ENCODE measurements at places on chromosomes 7 and 10.

GRCh38 chr10:63886281-63887022, 365.3 kb downstream of the REEP3 start:
- no peak for DNase-seq

- DNase-seq = no peak
Measured at GRCh38 chr10:112308125-112308502, 24.9 kb downstream of the TECTB start.

DNA sequence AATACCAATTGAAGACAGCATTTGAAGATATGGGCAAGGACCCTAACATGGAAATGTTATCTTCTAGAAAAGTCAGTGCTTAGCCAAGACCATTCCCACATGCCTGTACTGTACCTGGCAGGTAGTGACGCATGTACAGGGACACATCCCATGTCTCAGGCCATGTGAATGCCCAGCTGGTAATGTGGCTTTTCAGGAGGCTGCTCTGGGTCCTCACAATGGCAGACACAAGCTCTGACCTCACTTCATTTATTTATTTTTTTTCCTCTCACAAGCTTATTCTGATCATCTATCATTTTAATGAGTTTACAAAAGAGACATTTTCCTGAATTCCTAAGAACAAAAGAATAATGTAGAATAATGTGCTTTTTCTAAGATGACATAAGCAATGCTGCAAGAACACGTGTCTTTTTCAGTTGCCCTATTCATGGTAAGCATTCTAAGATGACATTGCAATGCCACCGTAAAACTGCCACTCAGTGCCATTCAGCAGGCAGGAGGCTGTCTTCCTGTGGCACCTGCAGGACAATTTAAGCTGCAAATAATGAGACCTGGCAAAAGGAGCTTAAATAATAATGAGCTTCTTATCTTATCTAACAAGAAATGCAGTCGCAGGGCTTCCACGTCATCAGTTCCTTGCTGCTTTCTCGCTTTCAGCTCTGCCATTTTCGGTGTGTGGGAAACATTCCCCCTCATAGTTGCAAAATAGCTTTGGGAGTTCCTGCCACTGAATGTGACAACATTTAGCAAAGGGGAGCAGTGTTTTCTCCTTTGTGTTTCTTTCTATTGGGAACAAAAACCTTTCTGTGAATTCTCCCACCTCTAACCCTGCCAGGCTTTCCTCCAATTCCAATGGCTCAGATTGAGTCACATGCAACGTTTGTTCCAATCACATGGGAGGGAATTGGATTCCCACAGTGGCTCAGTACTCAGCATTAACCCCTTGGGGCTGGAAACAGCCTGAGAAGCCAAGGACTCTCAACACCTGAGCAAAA, 113.0 kb downstream of the SEC23IP start:
- DNase-seq = no peak

DNA sequence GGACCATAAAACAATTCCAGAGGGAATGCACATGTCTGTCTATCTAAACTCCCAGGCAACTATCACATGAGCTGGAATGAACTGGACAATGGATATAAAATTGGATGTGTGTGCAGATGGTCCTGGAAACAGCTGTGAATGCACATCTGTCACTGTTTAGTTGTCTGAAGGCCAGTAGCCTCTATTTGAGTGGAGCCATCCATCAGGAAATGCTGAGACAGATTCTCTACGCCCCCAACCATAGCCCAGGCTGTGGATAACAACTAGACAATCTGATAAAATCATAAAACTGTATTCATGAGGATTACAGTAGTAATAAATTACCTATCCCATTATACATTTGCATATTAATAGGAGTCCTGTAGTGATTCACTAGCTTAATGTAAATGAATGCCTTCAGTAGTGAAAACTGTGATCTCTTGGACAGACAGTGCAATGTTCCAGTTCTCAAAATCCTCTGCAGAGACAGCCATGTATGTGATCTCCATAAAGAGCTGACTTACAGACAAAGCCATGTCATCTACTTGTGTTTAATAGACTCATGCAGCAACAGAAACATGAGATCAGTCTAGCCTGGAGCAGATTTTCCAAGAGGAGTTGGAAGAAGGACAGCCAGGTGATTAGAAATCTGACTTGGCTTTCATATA, 907.6 kb downstream of the KCNMA1 start:
- no peak for DNase-seq

DNA sequence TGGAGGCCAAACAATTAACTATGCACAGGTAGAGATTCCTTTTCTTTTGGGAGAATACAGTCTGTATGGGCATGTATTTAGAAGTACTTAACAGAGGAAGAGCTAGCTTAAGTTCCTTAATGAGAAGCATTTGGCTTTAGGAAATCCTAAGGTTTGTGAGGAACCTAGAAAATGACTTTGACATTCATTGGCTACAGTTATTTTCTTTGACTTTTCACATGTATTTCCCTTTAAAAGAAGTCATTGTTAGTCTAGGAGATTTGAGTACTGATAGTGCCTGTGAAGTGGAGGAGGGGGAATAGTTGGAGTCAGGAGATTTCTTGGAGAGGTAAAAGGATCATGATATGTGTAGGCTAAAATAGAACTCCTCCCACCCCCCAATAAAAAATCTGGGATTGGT, 3.6 kb downstream of the HELLS start:
- DNase-seq = no peak

DNA sequence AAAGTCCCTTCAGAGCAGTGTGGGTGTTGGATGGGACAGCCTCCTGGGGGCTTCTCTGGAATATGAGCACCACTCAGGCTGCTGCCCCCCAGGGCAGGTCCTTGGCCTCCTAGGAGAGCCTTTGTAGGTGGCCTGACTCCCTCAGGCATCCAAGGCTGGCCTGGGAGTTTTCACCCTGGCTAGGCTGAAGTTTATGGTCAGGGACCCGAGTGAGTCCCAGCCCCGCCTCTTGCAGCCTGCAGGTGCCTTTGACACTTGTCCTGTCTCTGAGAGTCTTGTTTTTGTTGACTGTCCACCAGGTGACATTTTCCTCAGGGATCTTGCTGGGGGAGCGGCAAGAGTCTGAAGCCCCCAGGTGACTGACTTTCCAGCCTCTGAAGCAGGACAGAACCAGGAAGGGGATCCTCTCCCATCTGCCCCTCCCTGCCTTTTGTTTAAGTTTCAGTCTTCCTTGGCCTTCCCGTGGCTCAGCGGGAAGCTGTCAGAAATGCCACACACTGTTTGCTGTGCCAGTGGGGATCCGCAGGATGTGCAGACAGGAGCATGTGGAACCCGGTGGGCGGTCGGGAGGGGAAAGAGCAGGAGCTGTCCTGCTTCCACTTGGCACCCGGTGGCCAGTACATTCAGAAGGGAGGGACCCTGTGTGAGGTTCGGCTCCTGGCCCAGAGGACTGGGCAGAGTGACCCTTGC, 59.5 kb downstream of the LRRC18 start:
- DNase-seq = no peak

DNA sequence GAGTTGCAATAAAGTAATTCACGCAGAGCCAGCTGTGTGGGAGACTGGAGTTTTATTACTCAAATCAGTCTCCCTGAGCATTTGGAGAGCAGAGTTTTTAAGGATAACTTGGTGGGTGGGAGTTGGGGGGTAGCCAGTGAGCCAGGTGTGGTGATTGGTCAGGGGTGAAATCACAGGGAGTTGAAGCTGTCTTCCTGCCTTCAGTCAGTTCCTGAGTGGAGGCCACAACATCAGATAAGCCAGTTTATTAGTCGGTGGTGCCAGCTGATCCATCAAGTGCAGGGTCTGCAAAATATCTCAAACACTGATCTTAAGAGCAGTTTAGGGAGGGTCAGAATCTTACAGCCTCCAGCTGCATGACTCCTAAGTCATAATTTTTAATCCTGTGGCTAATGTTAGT, 3.3 kb upstream of the CYP51A1 start:
- DNase-seq = no peak

Measured in stimulated activated CD4-positive, alpha-beta T cell treated with anti-CD3 and anti-CD28 coated beads, TNF-alpha, amount 100 ng/mL, for 24 hours (primary cell).